Esophagus squamous epithelium (tissue), 5 donors: ENCODE measurements at places on chromosomes 7 and 10.

GRCh38 chr7:41130561-41131236 lies 572.2 kb downstream of the INHBA start:
- H3K27me3 ChIP-seq = no peaks in the 10 kb centered on the region
- no peak overlapping the region for H3K4me3 ChIP-seq
- no peak overlapping the region for H3K27ac ChIP-seq

DNA sequence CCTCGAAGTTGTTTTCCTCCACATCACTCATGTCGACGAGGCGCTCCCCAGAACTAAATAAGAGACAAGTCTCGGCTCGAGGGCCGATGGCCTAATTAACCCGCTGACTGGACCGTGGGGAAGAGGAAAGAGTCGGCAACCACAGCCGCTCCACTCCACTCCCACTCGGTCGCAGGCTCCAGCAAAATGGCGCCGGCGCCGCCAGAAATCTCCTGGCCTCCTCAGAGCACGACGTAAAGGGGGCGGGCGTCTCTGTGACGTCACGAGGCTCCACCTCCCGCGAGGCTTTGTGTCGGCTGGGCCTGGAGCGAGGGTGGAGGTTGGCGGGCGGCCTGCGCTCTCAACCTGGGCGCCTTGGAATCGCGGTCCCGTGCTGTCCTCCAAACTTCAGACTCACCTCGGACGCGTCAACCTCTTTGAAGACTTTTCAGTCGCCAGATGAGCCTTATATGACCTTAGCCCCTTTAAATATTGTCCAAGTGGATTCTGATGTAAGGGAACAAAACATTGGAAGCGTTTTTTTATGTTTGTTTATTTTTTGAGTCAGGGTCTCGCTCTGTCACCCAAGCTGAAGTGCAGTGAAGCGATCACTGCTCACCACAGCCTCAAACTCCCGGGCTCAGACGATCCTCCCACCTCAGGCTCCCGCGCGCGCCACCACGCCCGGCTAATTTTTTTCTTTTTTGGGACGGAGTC lies at the start of gene TRA2A:
TSS of gene TRA2A (minus strand) at position 188 of the 696 bp plus-strand sequence. CDS start at position 31, 157 bp downstream.
- no peaks in the 10 kb centered on the region for H3K27me3 ChIP-seq
- H3K27ac ChIP-seq = peak within 1 kb of the TSS; percentile 100
- H3K4me3 ChIP-seq = peak within 1 kb of the TSS; percentile 97
- peak; percentile 78 for DNase-seq

DNA sequence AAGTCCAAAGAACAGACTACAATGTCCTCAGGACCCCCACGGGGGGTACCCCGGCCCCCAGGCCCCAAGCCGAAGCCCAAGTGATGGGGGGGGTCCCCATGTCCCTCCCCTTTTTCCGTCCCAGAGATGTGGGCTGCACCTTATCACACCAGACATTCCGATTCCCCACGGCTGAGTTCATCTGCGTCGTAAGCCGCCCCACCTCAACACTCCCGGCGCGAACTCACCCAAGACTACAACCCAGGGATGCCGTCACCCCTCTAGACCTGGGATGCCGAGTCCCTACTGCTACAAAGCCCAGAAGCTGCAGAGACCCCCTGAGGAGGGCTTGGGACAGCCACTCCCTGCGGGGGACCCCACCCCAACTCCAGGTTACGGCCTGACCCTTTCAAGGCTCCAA lies 14.5 kb downstream of the PDGFA start:
- H3K36me3 ChIP-seq = peaks cover 8% of the 10 kb centered on the region
- no peak overlapping the region for H3K27ac ChIP-seq

DNA sequence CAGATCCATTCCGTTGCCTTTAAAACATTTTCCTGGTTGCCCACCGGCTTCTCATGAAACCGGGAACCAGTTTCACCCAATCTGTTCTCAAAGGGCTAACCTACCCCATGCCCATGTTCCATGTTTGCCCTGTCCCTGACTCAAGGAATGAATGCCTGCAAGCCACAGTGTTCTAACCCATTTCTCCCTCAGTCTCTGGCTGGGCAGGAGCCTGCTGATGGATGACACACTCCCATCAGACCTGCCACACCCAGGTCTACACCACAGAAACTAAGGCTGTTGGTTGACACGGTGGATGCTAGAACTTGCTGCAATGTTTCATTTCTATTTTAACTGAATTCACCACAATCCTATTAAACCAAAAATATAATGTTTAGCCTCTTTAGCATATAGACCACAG lies 15.6 kb downstream of the CLRN3 start:
- DNase-seq = no peak
- H3K27me3 ChIP-seq = peaks cover 6% of the 10 kb centered on the region
- no peaks in the 10 kb centered on the region for H3K4me1 ChIP-seq
- H3K36me3 ChIP-seq = no peaks in the 10 kb centered on the region

DNA sequence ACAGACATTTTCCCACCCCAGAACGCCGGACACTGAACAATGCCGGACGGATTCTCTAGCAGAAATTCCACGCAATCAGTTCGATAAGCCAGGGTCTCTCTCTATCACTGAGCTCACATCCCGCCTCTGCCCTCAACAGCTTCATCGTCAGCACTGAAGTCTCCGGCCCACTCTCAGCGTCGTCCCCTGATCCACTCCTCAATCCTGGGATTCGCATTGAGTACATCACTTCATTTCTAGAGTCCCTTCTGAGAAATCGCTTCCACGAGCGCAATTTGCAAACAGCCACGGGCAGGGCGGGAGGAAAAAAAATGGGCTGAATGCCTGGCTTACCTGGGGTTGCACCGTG lies 365 bp downstream of the YME1L1 start:
- DNase-seq = no peak
- no peaks in the 10 kb centered on the region for H3K27me3 ChIP-seq
- no peaks in the 10 kb centered on the region for H3K36me3 ChIP-seq
- H3K27ac ChIP-seq = peak overlapping the region; percentile 99

- no peaks in the 10 kb centered on the region for H3K4me1 ChIP-seq
- H3K27me3 ChIP-seq = no peaks in the 10 kb centered on the region
- no peak for DNase-seq
- H3K4me3 ChIP-seq = no peak overlapping the region
- H3K27ac ChIP-seq = no peak overlapping the region
- H3K36me3 ChIP-seq = no peaks in the 10 kb centered on the region
These were observed 138.4 kb downstream of the PTPRN2 start for GRCh38 chr7:158449266-158449665.

- DNase-seq = no peak
- H3K36me3 ChIP-seq = no peaks in the 10 kb centered on the region
- no peaks in the 10 kb centered on the region for H3K27me3 ChIP-seq
These were observed 796 bp downstream of the CDK14 start for GRCh38 chr7:90596671-90597562.

- H3K27ac ChIP-seq = no peak overlapping the region
- no peak for DNase-seq
- H3K27me3 ChIP-seq = no peaks in the 10 kb centered on the region
- H3K4me1 ChIP-seq = no peaks in the 10 kb centered on the region
- H3K4me3 ChIP-seq = no peak overlapping the region
These were observed 9.7 kb downstream of the BAMBI start for GRCh38 chr10:28686835-28687682.

DNA sequence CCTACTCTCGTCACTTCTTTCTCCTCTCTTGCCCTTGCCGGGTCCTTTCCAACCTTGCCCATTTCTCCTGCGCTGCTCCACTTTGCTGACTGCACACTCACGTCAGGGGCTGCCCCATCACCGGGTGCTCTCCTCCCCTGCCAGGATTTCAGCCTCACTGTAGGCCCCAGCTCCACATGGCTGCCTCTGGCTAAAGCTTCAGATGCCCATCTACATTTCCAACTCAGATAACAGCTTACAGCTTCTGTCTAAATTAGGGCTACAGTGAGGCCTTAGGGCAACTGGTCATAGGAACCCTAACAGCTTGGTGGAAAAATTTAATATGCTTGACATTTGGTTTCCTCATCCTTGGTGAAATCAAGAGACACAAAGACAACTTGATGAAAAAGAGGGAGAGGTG lies 25.9 kb downstream of the C10orf120 start:
- no peaks in the 10 kb centered on the region for H3K27me3 ChIP-seq
- H3K4me1 ChIP-seq = no peaks in the 10 kb centered on the region
- H3K4me3 ChIP-seq = no peak overlapping the region
- no peak for DNase-seq
- H3K27ac ChIP-seq = no peak overlapping the region

DNA sequence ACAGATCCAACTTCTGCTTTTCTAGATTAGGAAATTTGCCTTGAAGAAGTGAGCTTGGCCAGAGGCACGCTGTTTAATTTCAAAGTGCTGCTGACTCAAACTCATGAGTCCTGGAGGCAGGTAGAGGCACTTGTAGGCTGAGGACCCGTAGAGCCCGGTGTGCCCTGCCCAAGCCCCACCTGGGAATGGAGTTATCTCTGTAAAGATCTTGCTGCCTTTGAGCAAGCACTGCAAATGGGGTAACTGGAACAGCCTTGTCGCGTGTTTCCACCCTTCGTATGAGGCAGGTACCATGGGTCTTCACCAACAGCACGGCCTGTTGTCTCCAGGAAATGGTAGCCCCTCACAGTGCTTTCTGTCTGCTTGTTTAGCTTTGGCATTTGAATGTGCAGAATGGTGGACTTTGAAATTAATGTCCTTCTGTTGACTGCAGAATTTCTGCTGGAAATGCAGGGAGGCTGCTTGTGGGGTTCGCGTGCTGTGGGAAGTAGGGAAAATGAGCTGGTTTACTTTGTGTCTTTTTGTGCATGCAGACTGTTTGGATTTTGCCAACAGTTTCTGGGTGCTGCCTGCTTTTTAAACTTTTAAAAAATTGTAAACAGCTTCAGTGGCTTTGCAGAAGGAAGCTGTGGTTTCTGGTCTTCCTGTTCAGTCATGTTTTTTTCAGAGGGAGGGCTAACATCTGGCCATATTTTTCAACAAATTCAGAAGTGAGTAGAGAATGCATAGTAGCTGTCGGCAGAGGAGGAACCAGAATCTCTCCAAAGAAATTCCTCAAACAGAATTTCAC lies 27.2 kb downstream of the CCM2 start:
- H3K27ac ChIP-seq = peak overlapping the region; percentile 58
- peaks cover 35% of the 10 kb centered on the region for H3K4me1 ChIP-seq
- H3K27me3 ChIP-seq = no peaks in the 10 kb centered on the region
- no peak for DNase-seq

GRCh38 chr10:17687117-17687831 lies 43.3 kb downstream of the STAM start:
- H3K36me3 ChIP-seq = peaks cover 50% of the 10 kb centered on the region
- no peak overlapping the region for H3K4me3 ChIP-seq
- H3K27ac ChIP-seq = no peak overlapping the region

DNA sequence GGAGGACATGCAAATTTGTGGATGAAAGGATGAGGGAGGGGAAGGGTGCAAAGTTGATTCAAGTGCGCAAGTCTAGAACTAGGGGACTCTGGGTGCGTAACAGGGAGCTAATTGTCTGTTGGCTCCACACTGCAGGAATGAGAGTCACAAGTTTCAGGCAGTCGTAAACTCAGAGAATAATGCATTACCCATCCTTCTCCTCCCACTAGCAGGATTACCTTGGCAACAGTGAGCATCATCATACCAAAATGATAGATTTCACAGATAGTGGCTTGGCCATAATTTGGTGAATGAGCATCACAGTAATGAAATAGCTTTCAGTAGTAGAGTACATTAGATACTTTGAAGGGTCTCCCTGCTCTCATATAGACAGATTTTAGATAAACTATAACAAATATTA lies 565.5 kb downstream of the GALNT17 start:
- no peak overlapping the region for H3K4me3 ChIP-seq
- H3K4me1 ChIP-seq = no peaks in the 10 kb centered on the region
- DNase-seq = no peak
- no peaks in the 10 kb centered on the region for H3K36me3 ChIP-seq
- H3K27ac ChIP-seq = no peak overlapping the region
- no peaks in the 10 kb centered on the region for H3K27me3 ChIP-seq

- H3K27me3 ChIP-seq = no peaks in the 10 kb centered on the region
- no peak for DNase-seq
- H3K4me3 ChIP-seq = no peak overlapping the region
- no peak overlapping the region for H3K27ac ChIP-seq
These were observed 30.7 kb upstream of the HSPA12A start for GRCh38 chr10:116772909-116773705.

- H3K4me3 ChIP-seq = peak overlapping the region; percentile 37
- no peak for DNase-seq
- peak overlapping the region; percentile 70 for H3K27ac ChIP-seq
- H3K4me1 ChIP-seq = peaks cover 17% of the 10 kb centered on the region
- peaks cover 95% of the 10 kb centered on the region for H3K36me3 ChIP-seq
These were observed 8.8 kb upstream of the GET4 start for GRCh38 chr7:867406-868188.

- H3K27ac ChIP-seq = no peak overlapping the region
- no peak for DNase-seq
- H3K4me1 ChIP-seq = no peaks in the 10 kb centered on the region
- no peak overlapping the region for H3K4me3 ChIP-seq
- H3K27me3 ChIP-seq = no peaks in the 10 kb centered on the region
These were observed 38.4 kb upstream of the PDE1C start for GRCh38 chr7:32108651-32109050.

DNA sequence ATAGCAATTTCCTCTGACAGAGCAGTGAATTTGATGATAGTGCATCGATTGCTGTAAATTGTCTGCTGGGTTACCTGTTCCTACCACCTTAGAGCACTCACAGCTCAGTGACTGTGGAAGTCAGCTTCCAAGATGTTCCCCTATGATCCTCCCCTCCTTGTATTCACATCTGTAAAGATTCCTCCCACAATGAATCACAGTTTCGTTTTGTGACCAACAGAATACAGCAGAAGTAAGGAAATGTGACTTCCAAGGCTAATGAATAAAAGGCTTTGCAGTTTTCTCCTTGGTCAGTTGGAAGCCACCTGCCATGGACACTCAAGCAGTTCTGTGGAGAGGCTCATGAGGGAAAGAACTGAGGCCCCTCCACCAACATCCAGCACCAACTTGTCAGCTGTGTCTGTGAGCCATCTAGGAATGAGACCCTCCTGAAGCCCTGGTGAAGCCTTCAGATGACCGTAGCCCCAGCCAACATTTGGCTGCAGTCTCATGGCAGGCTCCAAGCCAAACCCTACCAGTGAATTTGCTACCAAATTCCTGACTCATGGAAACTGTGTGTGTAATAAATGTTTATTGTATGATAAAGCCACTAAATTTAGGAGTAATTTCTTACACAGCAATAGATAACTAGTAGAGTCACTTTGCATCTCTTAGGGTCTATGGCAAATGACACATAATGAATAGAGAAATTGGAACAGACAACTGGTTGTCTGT lies 309.5 kb upstream of the NPVF start:
- no peaks in the 10 kb centered on the region for H3K4me1 ChIP-seq
- no peak overlapping the region for H3K4me3 ChIP-seq
- no peaks in the 10 kb centered on the region for H3K36me3 ChIP-seq

DNA sequence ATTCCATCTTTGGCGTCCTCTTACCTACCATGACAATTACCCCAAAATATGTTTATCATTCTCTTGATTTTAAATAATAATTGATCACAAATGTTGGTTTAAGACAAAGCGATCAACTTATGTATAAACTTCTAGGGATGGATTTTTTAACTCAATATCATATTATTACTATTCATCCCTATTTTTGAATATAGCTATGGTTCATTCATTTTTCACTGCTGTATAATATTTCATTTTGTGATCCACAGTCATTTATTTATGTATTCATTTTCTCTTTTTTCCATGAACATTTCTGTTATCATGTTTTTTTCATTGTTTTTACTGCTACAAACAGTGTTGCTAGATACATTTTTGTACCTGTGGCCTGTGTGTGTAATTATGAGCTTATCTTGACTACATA lies 61.3 kb upstream of the MET start:
- no peak overlapping the region for H3K4me3 ChIP-seq
- H3K27me3 ChIP-seq = no peaks in the 10 kb centered on the region
- H3K27ac ChIP-seq = no peak overlapping the region
- no peak for DNase-seq
- no peaks in the 10 kb centered on the region for H3K36me3 ChIP-seq
